ENCODE measurements at places on chromosomes 1 and 21.

DNA sequence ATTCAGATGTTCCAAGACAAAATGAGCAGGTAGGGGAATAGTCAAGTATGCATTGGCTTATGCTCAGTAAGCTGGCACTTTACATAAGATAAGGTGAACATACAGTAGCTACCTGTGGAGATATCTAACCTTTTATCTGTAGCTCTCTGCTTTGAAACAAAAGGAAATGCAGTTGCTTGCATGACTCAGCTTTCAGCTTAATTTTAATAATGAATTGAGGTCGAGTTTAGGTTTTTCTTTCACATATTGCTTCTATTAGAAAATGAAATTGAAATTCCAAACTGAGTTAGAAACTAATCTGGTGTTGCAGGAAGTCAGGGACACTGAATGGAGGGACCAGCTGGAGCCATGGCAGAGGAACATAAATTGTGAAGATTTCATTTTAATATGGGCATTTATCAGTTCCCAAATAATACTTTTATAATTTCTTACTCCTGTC, 8.3 kb downstream of the FRRS1 start:
- no peak for DNase-seq

- no peak for DNase-seq
Measured at GRCh38 chr1:89757532-89757931, 63.3 kb upstream of the LRRC8D start.

DNA sequence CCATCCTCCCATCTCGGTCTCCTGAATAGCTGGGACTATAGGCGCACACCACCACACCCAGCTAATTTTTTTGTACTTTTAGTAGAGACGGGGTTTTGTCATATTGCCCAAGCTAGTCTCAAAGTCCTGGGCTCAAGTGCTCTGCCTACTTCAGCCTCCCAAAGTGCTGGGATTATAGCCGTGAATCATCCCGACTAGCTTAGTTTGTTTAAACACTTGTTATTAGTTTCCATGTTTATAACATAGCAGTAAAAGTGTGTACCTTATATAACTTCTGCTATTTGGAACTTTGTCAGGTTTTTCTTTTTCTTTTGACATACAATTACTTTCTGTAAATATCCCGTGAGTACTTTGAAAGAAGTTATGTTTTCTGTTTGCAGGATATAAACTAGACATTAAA, 60.6 kb upstream of the C1orf21 start:
- DNase-seq = no peak

- DNase-seq = no peak
Measured at GRCh38 chr1:2785631-2786328, 15.7 kb downstream of the TTC34 start.

DNA sequence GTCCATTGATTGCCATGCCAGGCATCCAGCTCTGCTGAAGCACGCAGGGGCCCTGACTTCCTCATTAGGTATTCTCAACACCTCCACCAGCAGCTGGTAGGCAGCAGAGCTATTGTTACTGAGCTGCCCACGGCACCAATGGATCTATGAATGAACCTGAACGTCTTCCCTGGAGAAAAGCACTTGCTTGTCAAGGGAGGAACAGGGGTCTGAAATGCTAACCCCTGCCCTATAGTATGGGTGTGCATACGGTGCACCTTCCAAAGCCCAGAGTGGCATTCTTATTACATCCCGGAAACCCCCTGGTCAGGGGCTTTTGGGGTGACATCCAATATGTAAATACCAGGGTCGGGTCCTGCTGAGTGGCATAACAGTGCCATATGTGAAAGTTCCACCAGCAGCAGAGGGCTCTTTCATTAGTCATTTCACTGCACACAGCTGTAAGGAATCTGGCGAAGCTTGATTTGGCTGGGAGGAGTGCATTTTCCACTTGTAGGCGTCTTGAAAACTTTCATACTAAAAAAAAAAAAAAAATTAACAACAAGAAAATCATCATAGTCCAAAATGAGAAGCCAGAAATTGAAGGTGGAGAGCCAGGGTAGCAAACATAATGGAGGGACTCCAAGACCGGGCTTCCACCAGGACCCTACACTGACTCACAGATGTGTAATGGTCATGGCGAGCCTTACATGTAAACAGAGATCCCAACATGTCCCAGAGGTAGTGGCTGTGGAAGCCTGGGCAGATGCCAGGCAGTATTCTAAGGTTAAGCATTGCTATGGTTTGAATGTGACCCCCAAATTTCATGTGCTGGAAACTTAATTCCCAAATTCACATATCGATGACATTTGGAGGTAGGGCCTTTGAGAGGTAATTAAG, 58.8 kb upstream of the PRDX6 start:
- DNase-seq = no peak

DNA sequence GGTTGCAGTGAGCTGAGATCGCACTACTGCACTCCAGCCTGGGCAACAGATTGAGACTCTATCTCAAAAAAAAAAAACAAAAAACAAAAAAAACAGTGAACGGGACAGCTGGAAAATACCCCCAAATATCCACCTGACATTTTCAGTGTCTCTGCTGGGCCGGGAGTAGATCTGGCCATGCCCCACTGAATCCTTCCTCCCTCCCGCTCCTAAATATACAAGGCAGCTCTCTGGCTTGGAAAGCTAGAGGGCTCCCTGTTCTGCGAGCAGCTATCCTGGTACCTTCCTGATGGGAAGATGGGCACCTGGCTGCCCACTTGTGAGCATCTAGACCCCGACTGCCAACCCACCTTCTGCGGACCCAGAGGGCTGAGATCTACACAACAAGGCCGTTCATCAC, 21.4 kb downstream of the SPSB1 start:
- no peak for DNase-seq

- DNase-seq = no peak
Measured at GRCh38 chr1:59997479-59998115, 71.0 kb upstream of the CYP2J2 start.

DNA sequence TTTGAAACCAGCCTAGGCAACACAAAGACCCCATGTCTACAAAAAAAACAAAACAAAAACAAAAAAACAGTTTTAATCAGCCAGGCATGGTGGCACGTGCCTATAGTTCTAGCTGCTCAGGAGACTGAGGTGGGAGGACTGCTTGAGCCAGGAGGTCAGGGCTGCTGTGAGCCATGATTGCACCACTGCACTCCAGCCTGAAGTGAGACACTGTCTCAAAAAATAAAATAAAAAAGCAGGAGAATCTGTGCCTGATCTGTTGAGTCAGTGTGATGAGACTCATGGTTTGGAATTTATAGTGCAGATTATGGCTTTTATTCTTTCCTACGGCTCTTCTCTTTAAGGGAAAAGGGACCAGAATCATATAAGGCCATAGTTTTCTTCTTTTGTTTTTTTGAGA, 16.5 kb downstream of the TRIT1 start:
- DNase-seq = no peak

- no peak for DNase-seq
Measured at GRCh38 chr1:56156971-56157876, 422.1 kb downstream of the PLPP3 start.

GRCh38 chr1:180041582-180041981, 87.0 kb downstream of the CEP350 start:
- DNase-seq = no peak

DNA sequence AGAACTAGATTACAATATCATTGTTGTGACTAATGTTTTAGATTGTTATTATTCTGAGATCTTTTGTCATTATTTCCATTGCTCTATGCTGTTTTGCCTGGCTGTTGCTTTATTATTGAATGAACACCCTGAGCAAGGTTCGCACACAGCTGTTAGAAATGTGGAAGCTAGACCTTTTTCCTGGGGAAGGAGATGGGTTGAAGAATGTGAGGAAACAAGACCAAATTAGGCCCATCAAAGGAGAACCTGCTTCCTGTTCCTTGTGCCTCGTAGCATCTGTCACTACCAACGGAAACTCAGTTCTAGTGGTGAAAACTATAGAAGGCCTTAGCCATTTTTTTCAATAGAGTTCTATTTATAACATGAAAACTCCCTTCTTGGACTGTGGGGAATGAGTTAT, 68.7 kb downstream of the RGL1 start:
- no peak for DNase-seq

All from activated T-cell treated with anti-CD3 and anti-CD28 coated beads, Interleukin-2, amount 50 U/mL, for 1 hour (primary cell).